ENCODE measurements at places on chromosomes 4 and X. TPM values are rescaled to one million over a fixed set of nuclear protein-coding genes. Genes with fewer than 3 reads are reported as not detected.
A peak's percentile ranks its signal among the peaks of the same experiment; 100 is the strongest.

DNA sequence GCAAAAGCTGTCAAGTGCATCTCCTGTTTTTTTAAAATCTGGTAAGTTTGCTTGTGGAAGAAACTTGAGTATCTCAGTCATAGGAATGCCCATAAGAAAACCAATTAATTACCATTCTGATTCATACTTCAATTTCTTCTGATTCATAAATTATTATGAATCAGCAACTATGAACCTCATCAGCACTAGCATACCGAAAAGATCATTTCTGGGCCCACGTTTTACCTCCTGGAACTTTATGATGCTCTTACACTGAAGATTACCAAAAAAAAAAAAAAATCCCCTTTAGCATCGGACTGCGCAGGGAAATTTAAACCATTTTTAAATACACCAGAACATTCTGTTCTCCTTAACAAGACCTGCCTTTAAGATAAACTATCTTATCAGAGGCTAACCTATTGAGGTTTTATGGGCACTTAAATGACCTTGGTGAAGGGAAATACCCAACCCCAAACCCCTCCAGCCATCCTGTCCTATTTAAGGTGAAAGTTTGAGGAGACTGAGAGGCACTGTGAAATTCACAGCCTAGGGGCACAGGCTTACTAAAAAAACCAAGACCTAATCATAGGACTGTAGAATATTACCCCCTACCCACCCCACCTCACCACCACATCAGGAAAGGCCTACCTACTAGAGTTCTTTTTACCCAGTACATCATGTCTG, 38.2 kb upstream of the ABCG2 start:
- H3K27ac ChIP-seq = no peak overlapping the region
- DNase-seq = no peak
- H3K27me3 ChIP-seq = peaks cover 1% of the 10 kb centered on the region
- H3K4me1 ChIP-seq = peaks cover 8% of the 10 kb centered on the region
- H3K4me3 ChIP-seq = no peak overlapping the region

DNA sequence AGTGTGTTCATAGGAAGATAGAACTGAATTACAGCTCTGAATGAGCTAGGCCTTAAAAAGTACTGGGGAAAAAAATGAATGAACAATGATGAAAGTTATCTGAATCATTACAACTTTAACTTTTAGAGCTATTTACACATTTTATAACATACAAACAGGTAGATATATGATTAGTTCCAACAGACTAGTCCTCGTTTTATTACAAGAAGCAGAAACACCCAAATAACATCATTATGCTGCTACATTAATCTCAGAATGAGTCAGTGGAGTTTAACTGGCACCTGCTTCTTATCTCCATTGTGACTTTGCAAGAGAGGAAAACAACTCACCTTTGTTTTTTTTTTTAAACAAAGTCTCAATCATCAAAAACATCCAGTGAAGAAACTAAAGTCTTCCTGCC, 15.2 kb downstream of the ATP8A1 start:
- H3K4me3 ChIP-seq = no peak overlapping the region
- no peaks in the 10 kb centered on the region for H3K36me3 ChIP-seq
- DNase-seq = no peak
- no peaks in the 10 kb centered on the region for H3K27me3 ChIP-seq
- H3K27ac ChIP-seq = no peak overlapping the region

GRCh38 chr4:8439914-8440491, 520 bp downstream of the ACOX3 start:
- H3K4me1 ChIP-seq = peaks cover 76% of the 10 kb centered on the region
- H3K27me3 ChIP-seq = no peaks in the 10 kb centered on the region
- DNase-seq = no peak
- peaks cover 24% of the 10 kb centered on the region for H3K36me3 ChIP-seq
- H3K4me3 ChIP-seq = peak overlapping the region; percentile 99
- peak overlapping the region; percentile 99 for H3K27ac ChIP-seq

DNA sequence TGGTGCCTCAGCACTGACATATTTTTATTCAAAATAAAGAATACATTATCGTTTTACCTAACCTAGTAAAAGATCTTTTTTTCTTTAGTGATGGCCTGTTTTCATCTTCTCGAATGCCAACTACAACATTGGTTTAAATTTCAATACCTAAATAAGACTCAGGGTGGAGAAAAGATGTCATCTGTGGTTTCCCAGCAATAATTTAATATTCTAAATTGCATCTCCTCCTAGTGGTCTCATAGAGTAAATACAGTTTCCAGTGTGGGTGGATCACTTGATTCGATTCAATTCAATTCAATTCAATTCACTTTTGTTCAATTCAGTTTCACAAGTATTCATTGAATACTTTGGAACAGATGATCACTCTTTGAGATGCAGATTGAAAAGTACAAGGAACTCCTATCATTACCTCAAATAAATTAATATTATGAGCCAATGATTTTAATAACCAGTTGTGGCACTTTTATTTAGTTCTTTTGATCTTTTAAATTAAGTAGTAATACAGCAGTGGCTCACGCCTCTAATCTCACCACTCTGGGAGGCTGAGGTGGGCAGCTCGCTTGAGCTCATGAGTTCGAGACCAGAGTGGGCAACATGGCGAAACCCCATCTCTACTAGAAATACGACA, 427.2 kb downstream of the FAT4 start:
- H3K4me3 ChIP-seq = no peak overlapping the region
- DNase-seq = no peak
- H3K36me3 ChIP-seq = no peaks in the 10 kb centered on the region
- H3K4me1 ChIP-seq = no peaks in the 10 kb centered on the region

DNA sequence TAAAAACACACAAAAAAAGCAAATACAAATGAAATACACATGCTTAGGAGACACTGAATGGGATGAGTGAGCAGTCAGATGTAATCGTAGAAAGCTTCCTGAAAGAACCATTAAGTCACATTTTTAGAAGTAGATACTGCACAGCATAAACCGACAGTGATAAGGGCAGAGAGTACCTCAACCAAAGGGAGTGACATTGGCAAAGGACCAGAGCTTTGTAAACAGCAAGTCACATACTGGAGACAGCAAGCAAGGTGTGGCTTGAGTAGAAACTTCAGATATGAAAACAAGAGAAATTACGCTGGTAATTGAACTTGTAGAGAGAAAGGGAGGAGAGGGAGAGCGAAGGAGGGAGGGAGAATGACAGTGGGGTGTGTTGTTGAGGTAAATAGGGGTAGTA, 92.0 kb downstream of the CHRDL1 start:
- H3K4me3 ChIP-seq = no peak overlapping the region

DNA sequence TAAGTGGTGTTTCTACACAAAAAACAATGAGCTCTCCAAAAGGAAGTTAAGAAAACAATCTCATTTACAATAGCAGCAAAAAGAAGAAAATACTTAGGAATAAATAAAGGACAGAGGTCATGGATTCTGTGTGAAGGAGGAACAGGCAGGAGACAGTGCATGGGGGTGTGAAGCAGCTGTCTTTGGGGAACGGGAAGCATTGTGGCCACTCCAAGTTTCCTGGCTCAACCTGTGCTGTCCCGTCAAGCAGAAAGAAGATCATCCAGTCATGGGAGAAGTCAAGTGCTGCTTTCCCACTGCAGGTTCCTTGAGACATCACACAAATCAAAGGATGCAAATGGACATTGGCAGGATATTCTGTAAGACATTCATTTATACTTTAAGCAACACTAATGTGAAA, 66.1 kb upstream of the MAML3 start:
- no peak overlapping the region for H3K4me3 ChIP-seq
- no peaks in the 10 kb centered on the region for H3K36me3 ChIP-seq
- H3K4me1 ChIP-seq = no peaks in the 10 kb centered on the region
- H3K27ac ChIP-seq = no peak overlapping the region

- peak; percentile 17 for DNase-seq
- no peaks in the 10 kb centered on the region for H3K36me3 ChIP-seq
- peaks cover 71% of the 10 kb centered on the region for H3K27me3 ChIP-seq
These were observed 1.7 kb downstream of the PPP2R2C start for GRCh38 chr4:6470502-6471306.

DNA sequence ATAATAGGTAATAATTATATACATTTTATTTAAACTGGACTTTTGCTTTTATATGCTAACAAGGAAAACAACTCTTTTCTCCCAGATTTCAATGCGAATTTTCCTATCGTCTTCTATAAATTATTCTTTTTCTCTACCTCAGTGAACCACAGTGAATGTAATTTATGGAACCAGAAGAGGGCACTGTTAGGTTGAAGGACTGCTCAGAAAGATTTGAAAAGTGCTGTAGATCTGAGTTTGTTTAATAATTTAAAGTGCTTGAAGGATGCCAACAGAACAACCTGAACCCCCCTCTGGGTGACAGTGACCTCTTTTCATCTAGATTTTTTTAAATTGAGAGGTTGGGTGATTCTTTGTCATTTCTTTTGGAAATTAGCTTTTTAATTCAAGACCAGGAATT, 54.9 kb downstream of the PHOX2B start:
- DNase-seq = no peak
- no peak overlapping the region for H3K4me3 ChIP-seq
- no peaks in the 10 kb centered on the region for H3K4me1 ChIP-seq
- peaks cover 3% of the 10 kb centered on the region for H3K27me3 ChIP-seq
- H3K27ac ChIP-seq = no peak overlapping the region

GRCh38 chrX:65667503-65668376, at the start of gene MSN:
Gene MSN, plus strand, starts transcription at chrX:65667654. Its CDS starts 188 bp downstream, at chrX:65667842.
- peaks cover 38% of the 10 kb centered on the region for H3K4me1 ChIP-seq
- DNase-seq = peak; percentile 82
- peak within 1 kb of the TSS; percentile 91 for H3K4me3 ChIP-seq
- peak within 1 kb of the TSS; percentile 89 for H3K27ac ChIP-seq
- no peaks in the 10 kb centered on the region for H3K27me3 ChIP-seq
- peaks cover 50% of the 10 kb centered on the region for H3K36me3 ChIP-seq

- no peak for DNase-seq
- H3K36me3 ChIP-seq = no peaks in the 10 kb centered on the region
- H3K27ac ChIP-seq = no peak overlapping the region
- H3K27me3 ChIP-seq = no peaks in the 10 kb centered on the region
- no peak overlapping the region for H3K4me3 ChIP-seq
These were observed 57.3 kb upstream of the STIM2 start for GRCh38 chr4:26803211-26803861.

DNA sequence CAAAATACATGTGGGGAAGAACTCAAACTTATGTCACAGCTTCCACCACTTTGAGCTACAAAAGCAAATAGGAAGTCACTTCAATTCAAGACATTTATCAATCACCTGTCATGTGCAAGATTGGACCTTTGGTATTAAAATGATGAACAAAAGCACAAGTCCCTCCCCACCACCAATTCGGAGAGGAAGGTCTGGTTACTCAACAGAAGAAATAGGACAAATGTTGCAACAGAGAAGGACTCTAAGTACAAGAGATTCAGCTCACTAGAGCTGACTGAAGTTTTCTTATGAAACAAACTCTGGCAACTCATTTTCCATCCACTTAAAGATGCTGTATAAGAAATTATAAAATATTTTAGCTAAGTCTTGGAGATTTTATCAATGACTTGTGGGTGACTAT, 16.0 kb upstream of the MMRN1 start:
- H3K27ac ChIP-seq = no peak overlapping the region
- no peaks in the 10 kb centered on the region for H3K4me1 ChIP-seq
- no peak for DNase-seq
- no peak overlapping the region for H3K4me3 ChIP-seq
- no peaks in the 10 kb centered on the region for H3K36me3 ChIP-seq

GRCh38 chr4:4914059-4914820, 54.8 kb downstream of the MSX1 start:
- no peaks in the 10 kb centered on the region for H3K36me3 ChIP-seq
- H3K4me3 ChIP-seq = no peak overlapping the region
- no peaks in the 10 kb centered on the region for H3K4me1 ChIP-seq
- DNase-seq = no peak
- no peaks in the 10 kb centered on the region for H3K27me3 ChIP-seq
- no peak overlapping the region for H3K27ac ChIP-seq

DNA sequence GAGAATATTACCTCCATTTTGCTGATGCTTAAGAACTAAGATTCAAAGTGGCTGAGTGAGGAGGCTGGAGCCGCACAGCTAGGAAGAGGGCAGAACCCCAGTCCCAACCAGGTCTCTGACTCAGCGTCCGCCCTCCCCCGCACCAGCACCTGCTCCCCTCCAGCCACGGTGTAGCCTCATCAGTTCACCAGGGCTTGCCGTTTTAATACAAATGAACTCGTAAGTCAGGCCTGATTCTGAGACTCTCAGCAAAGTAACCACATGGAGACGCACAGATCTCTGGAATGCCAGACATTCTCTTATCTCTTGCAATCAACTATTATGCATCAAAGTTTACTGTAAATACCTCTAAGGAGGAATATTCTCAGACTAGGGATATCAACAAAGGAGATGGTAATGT, 52.4 kb downstream of the ENPP6 start:
- H3K4me1 ChIP-seq = peaks cover 6% of the 10 kb centered on the region
- H3K27me3 ChIP-seq = peaks cover 63% of the 10 kb centered on the region
- DNase-seq = no peak

GRCh38 chrX:11703855-11704254, 38.1 kb upstream of the ARHGAP6 start:
- no peak overlapping the region for H3K4me3 ChIP-seq
- DNase-seq = no peak
- H3K4me1 ChIP-seq = no peaks in the 10 kb centered on the region
- no peak overlapping the region for H3K27ac ChIP-seq

DNA sequence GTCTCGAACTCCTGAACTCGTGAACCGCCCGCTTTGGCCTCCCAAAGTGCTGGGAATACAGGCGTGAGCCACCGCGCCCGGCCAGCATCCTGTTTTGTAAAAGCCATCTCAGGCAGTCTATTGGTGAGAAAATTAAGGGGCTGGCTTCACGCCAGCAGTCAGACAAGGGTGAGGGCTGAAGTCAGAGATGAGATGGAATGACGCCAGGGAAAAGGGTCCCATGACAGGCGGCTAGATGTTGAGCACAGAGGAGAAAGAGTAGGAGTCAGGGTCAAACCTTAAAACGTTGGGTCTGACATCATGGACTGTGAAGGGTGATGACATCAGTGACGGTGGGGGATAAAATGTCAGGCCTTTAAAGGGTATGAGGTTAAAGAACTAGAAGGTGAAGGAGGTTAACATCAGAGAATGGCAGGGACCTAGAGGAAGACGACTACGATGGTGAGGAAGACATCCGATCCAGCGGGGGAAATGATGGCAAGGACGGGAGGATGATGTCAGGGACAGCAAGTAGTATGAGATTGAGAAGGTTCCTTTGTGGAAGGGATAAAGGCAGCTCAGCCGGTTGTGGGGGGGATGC, 504 bp upstream of the RBM3 start:
- no peak for DNase-seq
- H3K36me3 ChIP-seq = peaks cover 44% of the 10 kb centered on the region
- H3K4me1 ChIP-seq = peaks cover 39% of the 10 kb centered on the region
- H3K27ac ChIP-seq = peak overlapping the region; percentile 99
- no peaks in the 10 kb centered on the region for H3K27me3 ChIP-seq

- H3K36me3 ChIP-seq = peaks cover 58% of the 10 kb centered on the region
- peaks cover 3% of the 10 kb centered on the region for H3K4me1 ChIP-seq
- no peaks in the 10 kb centered on the region for H3K27me3 ChIP-seq
These were observed 26.5 kb downstream of the ADH5 start for GRCh38 chr4:99062120-99062519.

- no peaks in the 10 kb centered on the region for H3K36me3 ChIP-seq
- no peak for DNase-seq
- H3K27me3 ChIP-seq = no peaks in the 10 kb centered on the region
- H3K27ac ChIP-seq = no peak overlapping the region
These were observed 239.1 kb downstream of the CHM start for GRCh38 chrX:85808217-85808616.

- peaks cover 5% of the 10 kb centered on the region for H3K27me3 ChIP-seq
- H3K4me1 ChIP-seq = no peaks in the 10 kb centered on the region
- no peak for DNase-seq
- no peaks in the 10 kb centered on the region for H3K36me3 ChIP-seq
- H3K4me3 ChIP-seq = no peak overlapping the region
These were observed 77.3 kb downstream of the RPS3A start for GRCh38 chr4:151176685-151177084.

Gene ADGRG2
- total RNA-seq = not detected

Gene UGT2B15
- total RNA-seq = not detected

Gene TRIM60
- not detected for total RNA-seq

Gene LUZP4
- total RNA-seq = not detected

Gene GABRE
- total RNA-seq = not detected

Gene SUV39H1
- total RNA-seq = 33.2 TPM

Gene MAP7D2
- total RNA-seq = 0.43 TPM
